ENCODE measurements at places on chromosomes 1 and 21.

DNA sequence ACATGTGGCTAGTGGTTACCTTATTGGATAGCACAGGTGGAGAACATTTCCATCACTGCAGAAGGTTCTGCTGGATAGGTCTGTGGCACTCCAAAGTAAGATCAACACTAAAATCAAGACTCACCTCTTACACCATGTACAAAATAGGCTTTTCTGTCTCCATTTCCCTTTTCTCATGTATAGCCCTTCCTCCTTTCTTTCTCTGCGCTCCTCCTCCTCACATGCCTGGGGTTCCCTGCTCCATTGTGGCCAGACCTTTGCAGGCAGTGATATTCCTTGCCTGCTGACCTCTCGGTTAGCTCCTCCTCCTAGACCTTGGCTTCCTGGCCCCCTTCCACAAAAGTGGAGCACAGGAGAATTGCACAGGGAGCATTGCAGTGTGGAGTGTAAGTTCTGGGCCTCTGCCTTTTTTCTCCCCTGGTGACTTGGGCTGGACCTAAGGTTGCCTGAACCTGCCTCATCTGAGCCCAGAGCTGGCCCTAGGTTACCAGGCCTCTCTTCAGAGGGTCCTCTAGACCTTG is 33.2 kb upstream of the RBM15 start:
- no peak for DNase-seq

DNA sequence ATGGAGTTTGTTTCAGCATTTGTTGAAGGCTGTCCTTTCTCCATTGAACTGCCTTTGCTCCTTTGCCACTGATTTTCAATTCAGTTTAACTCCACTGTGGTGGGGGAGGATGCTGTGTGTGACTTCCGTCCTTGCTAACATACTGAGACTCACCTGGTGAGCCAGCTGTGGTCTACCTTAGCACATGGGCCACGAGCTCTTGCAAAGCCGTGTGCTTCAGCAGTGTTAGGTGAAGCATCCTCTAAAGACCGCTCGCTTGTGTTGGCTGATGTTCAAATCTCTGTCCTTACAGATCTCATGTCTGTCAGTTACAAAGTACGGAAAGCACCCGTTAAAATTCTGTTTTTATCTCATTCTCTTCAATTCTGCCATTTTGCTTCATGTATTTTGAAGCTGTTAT is 3.6 kb upstream of the SPATC1L start:
- no peak for DNase-seq

DNA sequence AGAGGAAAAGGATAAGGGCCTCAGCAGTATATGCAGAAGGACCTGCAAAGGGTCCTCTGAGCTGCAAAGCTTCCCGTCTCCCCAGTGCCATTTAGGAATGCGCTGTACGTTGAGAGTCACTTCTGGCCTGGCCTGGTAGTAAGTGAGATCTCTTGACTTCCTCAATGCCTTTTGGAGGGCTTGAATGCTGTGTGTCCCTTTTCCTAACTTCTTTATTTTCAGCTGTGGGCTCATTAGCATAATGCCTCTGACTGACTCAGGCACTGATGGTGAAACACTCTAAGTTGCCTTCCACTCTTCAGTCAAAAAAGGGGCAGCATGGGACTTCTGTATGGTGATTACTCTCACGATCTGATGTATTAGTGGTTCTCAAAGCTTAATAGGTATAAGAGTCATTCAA is 49.9 kb downstream of the XCL1 start:
- DNase-seq = no peak

GRCh38 chr21:45353200-45353599 is 51.8 kb upstream of the COL18A1 start:
- DNase-seq = no peak

DNA sequence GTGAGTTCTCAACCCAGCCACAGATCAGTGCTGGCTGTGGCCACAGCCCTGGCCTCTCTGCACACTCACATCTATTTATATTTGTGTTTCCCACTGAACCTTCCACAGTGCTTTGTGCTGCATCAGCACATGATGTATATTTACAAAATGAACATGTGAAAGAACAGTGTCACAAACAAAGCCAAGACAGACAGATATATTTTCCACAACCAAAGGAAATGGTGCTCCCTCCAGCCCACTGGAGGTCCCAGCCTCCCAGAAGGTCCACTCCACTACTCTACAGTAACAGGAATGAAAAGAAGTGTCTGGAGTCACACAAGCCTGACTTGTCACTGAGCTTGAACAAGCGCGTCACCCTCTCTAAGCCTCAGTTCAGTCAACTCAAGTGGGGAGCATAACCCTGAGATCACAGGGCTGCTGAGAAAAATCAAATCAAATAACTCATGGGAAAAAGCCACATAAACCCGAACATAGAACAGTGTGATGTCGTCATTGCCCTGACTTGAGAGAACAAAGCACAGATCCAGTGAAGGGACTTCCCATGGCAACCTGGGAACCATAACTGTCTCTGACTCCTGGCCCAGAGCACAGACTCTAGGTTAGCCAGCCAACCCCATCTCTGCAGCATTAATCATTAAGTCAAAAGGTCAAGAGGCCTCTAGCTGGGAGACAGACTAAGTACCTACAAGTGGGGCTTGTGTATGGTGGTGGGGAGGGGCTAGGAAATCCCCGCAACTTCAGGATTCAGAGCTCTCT is 121.2 kb downstream of the TRABD2B start:
- DNase-seq = no peak

DNA sequence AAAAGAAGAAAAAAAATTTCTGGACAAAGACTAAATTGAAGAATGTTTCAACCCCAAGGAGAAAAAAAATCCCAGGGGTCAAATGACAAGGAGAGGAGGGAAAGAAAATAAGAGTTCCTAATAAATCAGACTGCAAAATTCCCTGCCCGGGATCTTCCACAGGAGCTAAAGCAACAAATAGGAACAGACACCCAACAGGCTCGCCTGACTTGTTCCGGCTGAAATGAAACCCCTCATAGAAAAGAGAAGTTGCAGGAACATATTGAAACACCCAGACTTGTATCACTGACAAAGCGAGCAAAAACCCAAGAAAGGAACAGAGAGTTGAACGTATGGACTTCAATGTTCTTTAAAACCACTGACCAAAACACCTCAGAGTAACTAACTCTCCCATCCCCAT is 123.0 kb downstream of the TIAM1 start:
- no peak for DNase-seq

DNA sequence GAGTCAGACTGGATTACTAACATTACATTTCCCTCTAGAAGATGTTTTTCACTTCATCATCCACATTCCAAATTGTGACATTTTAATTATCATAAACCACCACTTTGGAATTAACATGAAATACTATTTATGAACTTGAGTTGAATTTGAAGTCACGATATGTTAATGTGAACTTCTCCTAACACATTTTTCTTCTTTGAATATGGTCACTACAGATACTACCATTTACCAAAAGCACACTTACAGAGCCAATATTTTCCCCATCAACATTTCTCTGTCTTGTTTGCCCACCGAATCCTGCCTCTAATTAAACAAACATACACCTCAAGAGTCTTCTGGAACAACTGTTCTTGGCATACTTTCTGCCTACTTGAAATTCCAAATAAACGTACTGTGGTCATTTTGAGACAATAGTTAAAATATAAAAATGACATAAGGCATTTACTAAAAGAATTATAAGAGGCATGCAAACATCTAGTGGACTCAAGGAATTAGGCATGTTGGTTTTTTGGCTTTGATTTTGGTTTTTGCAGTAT is 177.4 kb downstream of the AKT3 start:
- DNase-seq = no peak

- DNase-seq = no peak
Measured at GRCh38 chr1:202276920-202277319, 64.8 kb downstream of the UBE2T start.

GRCh38 chr1:89607586-89608318 is 25.2 kb upstream of the LRRC8C start:
- no peak for DNase-seq

DNA sequence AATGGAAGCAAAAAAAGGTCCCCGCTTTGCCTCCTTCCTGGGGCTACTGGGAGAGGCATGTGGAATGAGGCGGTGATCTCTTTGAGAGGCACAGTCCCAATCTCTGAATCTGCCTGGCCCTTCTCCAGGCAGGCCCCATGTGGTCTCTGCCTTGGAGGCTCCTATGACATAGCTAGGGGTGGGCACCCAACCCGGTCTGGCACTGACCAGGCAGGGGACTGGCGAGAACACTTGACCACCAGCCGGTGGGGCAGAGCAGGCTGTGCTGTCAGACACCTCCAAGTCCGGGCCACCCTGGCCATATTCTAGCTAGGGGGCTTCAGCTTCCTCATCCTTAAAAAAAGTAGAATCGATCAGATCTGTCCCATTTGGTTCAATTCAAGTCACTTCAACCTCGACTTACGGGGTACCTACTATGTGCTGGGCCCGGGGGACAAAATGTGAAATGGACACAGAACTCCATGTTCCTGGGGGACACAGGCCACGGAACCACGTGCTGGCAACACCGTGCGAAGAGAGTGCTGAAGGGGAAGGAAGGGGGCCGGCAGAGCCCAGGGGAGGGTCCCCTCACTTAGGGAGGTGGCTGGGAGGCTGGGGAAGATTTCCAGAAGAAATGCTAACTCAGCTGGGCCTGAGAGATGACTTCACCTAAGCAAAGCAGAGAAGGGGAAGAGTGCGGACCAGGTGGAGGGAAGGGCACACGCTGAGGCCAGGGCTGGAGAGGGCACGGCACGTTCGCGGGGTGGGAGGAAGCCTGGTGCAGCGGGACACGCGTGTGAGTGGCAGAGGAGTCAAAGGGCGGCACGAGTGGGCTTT is 33.3 kb downstream of the HSPG2 start:
- DNase-seq = no peak

DNA sequence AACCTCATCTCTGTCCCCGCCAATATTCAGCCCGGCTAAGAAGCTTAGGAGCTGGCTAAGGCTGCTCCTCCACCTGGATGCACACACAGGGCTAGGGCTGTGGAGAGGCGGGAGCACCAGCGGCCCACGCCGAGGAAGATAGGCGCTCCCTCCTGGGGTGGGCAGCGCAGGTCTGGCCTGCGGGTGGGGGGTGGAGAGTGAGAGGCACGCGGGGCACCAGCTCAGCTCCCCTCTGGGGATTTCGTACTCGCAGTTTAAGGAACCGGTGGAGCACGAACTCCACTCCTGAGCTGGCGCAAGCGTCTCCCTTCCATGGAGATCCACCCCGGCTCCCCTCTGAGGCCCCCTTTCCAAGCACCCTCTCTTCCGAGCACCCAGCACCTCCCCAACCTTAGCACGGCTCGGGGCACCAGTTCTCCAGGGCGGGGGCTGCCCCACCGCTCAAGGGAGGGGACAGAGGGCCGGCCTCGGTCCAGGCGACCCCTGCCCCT is 433 bp upstream of the KAZN start:
- DNase-seq = no peak

- DNase-seq = no peak
Measured at GRCh38 chr1:163295949-163296348, 25.8 kb upstream of the NUF2 start.

DNA sequence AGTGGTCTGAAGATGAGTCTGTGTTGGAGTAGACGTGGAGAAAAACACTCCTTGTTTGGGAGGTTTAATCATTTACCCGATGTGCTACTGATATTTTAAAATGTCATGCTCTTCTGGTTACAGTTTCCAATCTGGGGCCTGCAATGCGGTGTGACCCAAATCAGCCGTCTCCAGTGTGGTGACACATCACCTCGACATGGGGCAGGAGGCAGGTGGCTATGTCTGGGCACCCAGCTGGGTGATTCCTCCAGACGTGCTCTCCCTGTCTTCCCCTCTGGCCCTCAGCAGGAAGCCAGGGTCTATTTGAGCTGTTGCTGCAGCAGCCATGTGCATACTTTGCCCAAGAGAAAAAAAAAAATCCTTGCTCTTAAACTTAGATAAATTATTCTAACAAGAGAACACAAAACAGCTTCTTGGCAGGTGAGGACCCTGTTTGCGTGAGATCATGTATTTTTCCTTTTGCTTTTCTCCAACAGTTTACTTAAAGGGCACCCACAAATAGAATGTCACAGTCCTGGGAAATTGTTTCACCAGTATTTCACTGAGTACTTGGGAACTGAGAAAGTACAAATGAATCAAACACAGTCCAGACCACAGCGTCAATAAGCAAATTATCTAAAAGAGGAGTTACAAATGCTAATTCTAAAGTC is 38.9 kb upstream of the MAP10 start:
- DNase-seq = no peak
